Stimulated activated CD8-positive, alpha-beta memory T cell treated with anti-CD3 and anti-CD28 coated beads, Interleukin-7, amount 100 ng/mL, for 4 hours (primary cell): ENCODE measurements at places on chromosomes 4 and X.

DNA sequence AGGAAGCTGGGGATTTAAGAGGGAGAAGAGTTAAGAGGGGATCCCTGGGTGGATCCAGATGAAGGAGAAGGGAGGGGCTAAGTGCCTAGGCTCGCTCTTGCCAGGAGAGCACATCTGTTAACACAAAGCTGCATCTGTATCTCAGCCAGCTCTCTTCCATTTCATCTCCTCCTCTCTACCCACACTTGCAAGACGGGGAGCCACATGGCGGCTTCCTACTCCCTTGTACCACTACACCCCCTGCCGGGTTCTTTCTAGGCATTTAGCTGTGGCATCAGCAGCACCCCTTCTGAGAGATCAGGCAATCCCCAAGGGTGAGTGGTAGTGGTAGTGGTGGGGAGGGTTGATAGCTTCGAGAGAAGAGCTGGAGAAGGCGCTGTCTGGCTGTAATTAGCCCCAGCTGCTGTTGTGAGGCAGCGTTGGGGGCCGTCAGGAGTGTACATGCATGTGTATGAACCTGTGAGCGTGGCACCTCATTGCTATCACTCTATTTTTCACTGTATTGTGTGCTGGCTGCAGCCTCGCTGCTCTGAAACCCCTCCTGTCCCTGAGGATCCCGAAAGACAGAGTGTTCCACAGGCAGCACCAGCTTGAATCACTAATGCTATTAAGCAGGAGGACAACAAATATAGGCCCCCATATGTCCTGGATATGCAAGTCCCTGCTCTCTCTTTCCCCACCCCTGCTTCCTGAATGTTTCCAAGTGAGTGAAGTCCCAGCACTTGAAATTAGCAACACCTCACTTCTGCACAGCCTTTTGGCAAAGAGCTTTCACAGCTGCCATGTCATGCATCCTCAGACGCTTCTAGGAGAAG lies 73.7 kb downstream of the RTL9 start:
- DNase-seq: no peak

DNA sequence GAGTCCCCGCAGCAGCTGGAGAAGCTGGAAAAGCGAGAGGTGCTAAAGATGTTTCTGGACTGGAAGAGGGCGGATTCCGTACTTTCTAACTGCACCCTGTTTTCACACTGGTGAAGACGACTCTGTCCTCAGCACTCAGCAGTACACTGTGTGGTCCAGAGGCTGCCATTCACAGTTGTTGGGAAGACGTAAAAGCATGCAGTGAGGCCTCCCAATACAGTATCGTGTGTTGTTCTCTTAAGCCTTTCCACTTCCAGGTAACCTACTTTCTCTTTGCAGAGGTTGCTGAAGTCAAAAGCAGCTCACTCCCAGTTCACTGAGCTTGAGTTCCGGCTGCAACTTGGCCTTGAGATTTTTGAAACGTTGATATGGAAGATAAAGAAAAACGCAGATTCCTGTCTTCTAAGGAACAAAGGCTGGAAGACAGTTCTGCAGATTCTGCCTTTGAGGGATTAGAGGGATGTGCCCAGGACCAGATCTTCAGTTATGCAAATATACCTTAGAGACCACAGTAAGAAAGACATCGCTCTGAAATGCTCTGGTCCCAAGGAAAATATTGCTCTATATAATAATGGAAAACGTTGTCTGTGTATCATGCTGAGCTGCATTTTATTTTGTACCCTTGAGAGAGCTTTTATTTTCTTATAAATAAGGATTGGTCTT lies 540.9 kb downstream of the TRIML1 start:
- no peak for DNase-seq

DNA sequence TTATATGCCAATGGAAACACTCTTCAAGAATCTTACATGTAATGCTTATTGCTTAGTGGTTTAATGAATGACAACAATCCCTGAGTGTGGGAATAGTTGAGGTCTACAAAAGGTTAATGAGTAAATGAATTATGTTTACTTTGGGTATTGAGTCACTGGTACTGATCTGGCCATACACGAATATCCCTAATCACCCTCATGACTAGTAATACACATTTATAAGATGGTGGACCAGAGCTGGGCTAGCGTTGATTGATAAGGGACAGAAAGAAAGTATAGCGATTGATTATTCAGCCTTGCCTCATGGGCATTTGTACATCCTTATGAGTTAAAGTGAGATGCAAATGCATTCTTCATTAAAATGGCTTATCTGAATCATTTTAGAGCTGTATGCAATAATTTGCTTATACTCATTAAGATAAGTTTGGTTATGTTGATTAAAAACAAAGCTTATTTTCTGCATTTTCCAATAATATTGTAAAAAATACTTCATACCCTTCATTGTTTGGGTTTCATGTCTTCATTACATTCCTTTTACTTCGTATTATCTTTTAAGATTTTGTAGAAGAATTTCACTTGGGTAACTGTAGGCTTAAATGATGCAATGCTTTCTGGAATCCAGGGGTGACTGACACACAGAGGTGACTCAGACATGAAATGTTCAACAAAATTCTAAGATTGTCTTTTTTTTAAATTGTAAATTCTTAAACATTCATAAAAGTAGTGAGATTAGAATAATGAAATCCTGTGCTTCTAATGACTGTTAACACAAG lies 47.4 kb downstream of the FGF2 start:
- DNase-seq: no peak

DNA sequence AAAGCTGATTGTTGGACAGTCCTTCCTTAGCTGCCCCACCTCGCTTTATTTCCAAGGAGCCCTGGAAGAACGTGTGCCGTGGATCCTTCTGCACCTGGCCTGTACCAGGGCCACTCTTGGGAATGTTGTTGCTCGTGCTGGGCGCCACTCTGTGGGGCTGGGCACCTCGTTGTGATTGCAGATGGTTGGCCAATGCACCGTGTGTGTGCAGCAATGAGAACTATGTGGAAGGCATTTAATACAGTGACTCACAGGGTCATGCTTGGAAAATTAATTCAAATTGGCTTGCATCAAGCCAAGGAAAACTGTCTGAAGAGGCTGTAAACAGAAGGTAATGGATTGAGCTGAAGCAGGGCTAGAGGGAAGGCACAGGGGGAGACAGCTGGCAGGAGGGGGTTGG lies 37.0 kb upstream of the CD99L2 start:
- no peak for DNase-seq

DNA sequence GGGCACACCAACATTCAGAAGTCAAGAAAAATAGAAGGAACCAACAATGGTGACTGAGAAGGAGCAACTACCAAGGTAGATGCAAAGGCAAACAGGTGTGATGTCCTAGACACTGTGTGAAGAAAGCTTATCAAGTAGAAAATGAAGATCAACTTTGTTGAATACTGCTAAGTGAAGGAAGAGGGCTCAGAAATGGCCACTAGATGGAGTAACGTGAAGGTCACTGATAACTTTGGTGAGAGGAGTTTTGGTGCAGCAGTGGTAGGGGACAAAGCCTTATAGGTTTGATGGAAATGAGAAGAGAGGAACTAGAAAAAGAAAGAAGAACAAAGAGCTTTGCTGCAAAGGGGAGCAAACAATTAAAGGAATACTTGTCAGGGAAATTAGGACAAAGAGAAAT lies 23.5 kb downstream of the OTC start:
- no peak for DNase-seq

DNA sequence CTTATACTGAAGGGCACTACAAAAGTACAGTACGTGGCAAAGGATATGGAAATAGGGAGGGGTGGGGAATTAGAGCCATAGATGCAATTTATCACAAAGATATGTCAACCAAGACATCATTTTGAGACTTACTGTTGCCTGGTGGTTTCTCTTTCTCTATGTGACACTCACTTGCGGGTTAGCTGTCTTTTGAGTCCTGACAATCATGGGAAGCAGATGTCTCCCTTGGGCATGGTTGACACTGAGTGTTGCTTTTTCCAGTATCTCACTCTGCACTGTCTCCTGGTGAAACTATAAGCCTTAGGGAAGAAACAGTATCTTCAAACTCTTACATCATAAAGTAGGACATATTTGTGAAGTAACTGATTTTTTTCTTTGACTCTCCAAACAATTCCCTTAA lies 383.5 kb upstream of the LCORL start:
- DNase-seq: no peak

DNA sequence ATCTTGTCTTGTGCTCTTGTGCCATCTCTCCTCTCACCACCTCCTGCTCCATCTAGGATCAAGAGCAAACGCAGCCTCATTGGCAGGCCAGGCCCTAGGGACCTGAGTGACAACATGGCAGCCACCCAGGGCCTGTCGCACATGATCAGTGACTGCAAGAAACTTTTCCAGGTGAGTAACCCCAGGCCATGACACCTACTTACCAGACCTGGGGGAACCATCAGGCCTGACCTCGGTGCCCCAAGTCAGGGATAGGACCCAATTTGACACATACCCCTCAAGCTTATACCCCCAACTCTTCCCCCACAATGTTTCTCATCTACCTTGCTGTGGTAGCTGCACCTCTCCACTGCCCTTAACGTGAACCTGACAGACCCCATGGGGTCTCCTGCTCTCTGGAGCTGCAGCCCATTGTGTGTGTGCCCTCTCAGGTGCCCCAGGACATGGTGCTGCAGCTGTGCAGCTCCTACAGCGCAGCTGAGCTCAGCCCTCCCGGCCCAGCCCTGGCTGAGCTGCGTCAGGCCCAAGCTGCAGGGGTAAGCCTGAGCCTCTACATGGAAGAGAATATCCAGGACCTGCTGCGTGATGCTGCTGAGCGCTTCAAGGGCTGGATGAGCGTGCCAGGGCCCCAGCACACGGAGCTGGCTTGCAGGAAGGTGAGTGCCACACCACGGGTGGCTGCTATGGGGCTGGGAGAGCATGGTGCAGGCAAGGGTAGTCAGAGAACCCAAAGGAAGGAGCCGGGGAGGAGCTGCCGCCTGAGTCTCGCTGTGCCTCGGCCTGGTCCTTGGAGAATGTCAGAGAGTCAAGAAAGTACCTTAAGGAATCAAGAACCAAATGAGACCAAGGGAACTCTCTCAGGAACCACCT lies 74.8 kb downstream of the STARD8 start:
- DNase-seq: no peak

DNA sequence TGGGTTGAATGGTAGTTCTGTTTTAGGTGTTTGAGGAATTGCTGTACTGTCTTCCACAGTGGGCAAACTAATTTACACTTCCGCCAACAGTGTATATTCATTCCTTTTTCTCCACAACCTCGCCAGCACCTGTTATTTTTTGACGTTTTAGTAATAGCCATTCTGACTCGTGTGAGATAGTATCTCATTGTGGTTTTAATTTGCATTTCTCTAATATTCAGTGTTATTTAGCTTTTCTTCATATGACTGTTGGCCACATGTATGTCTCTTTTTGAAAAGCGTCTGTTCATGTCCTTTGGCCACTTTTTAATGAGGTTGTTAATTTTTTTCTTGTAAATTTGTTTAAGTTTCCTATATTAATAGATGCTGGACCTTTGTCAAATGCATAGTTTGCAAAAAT lies 26.9 kb upstream of the WDR17 start:
- DNase-seq: no peak

DNA sequence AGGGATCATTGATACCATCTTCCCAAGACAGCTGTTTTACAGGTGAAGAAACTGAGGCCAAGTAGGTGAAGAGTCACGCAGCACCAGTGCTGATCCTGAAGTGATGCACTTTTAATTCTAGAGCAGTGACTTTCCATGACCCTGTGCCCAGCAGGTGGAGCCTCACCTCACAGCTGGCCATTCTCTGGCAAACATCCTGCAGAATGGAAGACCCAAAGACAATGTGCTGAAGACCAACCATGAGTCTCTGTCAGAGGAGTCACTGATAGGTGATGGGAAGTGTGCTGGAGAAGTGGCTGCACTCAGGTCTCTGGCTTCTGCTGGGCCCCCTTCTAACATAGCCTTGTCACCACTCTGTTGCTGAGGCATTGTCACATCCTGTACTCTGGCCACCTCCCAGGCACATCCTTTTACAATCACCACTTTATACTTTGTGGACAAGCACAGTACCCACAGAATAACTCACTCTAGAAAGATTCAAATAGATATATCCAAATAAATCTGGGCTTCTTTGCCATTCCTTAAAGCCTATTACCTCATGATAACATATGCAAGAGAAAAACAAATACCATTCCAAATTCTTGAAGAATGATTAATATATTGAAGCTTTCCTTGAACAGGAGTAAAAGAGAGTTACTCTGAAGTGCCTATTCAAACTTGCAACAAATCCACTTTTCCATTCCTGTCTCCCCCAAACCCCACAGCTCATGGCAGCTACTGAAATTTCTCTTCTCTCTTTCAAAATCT lies 64.1 kb upstream of the SCOC start:
- no peak for DNase-seq

- DNase-seq: no peak
These were observed 22.2 kb upstream of the SYNPO2 start for GRCh38 chr4:118866442-118866841.

GRCh38 chrX:22389556-22390179 lies 117.0 kb downstream of the CBLL2 start:
- DNase-seq: no peak

DNA sequence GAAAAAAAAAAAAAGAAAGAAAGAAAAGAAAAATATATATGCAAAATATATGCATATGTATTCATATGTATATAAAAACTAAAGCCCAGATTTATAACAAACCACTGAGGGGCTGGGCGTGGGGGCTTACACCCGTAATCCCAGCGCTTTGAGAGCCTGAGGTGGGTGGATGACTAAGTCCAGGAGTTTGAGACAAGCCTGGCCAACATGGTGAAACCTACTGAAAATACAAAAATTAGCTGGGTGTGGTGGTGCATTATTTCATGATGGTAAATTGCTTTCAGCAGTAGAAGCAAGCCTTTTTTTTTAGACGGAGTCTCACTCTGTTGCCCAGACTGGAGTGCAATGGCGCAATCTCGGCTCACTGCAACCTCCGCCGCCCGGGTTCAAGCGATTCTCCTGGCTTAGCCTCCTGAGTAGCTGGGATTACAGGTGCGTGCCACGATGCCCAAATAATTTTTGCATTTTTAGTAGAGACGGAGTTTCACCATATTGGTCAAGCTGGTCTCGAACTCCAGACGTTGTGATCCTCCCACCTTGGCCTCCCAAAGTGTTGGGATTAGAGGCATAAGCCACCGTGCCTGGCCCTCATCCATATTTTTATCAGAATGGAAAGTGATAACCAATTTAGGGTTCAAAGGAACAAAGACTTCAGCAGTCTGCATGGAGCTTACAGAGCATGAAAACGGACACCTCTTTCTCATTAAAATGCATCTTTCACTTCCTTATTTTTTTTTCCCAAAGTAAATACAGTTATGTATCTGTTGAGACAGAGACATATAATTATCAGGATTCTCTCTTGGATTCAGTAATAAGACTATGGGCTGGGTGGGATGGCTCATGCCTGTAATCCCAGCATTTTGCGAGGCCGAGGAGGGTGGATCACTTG lies 27.7 kb upstream of the MOB1B start:
- DNase-seq: no peak
